Left ventricle myocardium superior (tissue), 1 donor: ENCODE measurements at places on chromosomes 4 and X.

GRCh38 chr4:122005064-122005755 is 53.4 kb upstream of the TRPC3 start:
- no peak for DNase-seq

- DNase-seq: peak; percentile 67
Observed at GRCh38 chrX:18895189-18895951, 88.5 kb downstream of the PHKA2 start.

- peak; percentile 32 for DNase-seq
Observed at GRCh38 chr4:169823685-169824084, 65.9 kb upstream of the HPF1 start.

GRCh38 chrX:34563804-34564203 is 93.3 kb downstream of the TMEM47 start:
- DNase-seq: no peak

DNA sequence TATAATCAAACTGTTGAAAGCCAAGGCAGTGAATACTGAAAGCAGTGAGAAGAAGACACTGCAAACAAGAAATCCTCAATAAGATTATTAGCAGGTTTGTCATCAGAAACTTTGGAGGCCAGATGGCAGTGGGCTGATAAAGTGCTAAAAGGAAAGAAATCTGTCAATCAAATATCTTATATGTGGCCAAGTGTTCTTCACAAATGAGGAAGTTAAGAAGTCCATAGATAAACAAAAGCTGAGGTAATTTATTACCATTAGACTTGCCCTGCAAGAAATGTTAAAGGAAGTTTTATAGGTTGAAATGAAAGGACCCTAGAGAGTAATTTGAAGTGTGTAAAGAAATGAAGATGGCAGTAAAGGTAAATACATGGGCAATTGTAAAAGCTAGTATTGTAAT is 586.6 kb downstream of the RAPGEF2 start:
- DNase-seq: no peak

DNA sequence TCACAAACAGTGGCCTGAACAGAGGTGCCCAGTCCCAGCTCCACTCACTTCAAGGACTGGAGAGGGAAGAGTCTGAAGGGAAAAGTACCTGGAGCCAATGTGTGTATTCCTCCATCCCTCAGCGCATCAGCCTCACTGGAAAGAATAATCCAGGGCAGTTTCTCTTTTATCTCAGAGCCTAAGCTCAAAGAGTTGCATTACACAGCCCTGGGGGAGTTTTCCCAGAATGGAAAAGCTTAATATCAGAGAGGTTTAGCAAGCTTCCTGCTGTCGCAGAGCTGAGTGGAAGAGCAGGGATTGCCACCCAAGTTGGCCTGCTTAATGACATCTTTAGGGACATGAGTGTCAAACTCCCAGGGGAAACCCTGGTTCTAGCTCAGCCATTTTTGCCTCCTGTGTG is 80.4 kb upstream of the MSX1 start:
- DNase-seq: no peak

GRCh38 chr4:38489924-38490639 is 173.9 kb upstream of the KLF3 start:
- no peak for DNase-seq

- DNase-seq: no peak
Observed at GRCh38 chr4:28436191-28437080, 1575.8 kb downstream of the STIM2 start.

- DNase-seq: no peak
Observed at GRCh38 chr4:1473718-1474117, 67.5 kb upstream of the NKX1-1 start.

GRCh38 chrX:843306-843705 is 212.7 kb downstream of the SHOX start:
- DNase-seq: no peak

- DNase-seq: no peak
Observed at GRCh38 chrX:110698696-110699095, 96.9 kb downstream of the CHRDL1 start.

DNA sequence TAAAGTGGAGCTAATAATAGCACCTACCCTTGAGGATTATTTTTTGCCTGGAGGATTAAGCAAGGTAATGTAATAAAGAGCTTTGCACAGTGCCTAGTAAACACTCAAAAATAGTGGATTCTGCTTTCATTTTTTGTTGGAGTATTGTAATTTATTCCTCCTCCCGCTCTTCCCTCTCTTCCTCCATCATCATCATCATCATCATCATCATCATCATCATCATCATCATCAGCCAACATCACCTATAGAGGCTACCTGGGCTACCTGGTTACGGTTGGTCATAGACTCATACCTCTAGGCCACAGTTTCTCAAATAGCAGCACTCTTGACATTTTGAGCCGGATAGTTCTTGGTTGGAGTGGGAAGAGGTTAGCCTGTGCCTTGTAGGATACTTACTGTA is 126.9 kb upstream of the TEX13A start:
- no peak for DNase-seq

DNA sequence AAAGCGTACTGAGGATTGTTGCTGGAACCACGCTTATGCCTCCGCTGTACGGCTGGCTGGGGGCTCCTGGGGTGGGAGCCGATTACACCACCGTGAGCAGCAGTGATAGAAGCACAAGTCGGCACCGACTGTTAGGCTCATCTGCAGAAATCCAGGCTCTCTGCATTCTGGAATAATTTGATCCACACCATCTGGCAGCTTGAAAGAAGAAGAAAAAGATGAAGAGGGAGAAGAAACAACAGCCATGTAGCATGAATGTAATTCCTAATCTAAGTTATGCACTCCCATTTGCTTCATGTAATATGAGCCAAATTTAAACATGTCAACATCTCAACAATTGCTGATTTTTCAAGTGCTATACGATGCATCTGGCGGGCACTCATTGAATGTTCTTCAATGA is 84.6 kb upstream of the DHX15 start:
- DNase-seq: no peak

GRCh38 chrX:574251-574650 is 56.3 kb upstream of the SHOX start:
- DNase-seq: no peak

DNA sequence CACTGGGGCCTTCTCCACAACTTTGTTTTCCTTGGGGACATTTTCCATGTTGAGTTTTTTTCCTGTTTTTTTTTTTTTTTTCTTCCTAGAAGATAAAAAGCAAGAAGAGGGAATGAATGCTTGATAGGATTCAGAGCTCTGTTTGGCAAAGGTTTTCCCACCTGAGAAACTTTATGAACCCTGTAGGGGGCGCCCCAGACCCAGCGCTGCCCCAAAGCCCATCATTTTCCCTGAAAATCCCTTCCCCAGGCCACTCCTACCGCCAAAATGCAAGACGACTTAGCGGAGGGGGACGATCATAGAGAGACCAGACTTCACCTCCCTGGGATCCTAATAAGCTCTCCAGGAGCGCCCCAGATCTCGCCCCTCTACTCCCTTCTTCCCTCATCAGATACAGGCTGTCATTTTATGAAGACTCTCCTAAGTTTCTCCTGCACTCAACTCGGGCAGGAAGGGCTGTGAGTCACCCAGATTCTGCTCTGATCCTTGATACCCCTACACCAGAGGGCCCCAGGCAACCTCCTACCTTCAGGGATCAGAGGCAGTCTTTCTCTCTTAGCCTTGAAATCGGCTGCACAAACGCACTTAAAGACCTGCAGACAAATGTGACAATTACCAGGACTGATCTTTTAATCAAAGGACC is 1.4 kb downstream of the BEX5 start:
- no peak for DNase-seq

- DNase-seq: no peak
Observed at GRCh38 chrX:43970528-43970927, 2.7 kb downstream of the NDP start.

DNA sequence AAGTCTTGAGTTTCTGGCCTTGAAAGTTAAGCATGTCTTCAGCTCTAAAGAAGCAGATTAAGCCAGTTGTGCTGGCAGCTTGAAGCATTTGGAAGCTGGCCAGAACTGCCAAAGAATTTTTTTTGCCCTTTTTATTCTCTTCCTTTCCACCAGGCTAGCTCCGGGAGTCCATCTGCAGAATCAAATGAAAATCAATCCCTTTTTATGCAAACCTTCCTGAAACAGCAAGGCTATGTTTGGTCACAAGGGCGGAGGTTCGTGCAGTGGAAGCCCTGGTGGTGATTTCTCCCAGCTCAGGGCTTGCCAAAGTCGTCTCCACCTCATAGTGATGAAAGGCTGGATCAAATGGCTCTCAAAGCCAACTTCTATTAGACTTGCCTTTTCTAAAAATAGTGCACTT is 21.6 kb upstream of the C4orf54 start:
- DNase-seq: peak; percentile 56

- DNase-seq: no peak
Observed at GRCh38 chr4:76697129-76697803, 200.7 kb downstream of the SOWAHB start.

- DNase-seq: no peak
Observed at GRCh38 chr4:119337010-119337409, 15.1 kb upstream of the FABP2 start.

DNA sequence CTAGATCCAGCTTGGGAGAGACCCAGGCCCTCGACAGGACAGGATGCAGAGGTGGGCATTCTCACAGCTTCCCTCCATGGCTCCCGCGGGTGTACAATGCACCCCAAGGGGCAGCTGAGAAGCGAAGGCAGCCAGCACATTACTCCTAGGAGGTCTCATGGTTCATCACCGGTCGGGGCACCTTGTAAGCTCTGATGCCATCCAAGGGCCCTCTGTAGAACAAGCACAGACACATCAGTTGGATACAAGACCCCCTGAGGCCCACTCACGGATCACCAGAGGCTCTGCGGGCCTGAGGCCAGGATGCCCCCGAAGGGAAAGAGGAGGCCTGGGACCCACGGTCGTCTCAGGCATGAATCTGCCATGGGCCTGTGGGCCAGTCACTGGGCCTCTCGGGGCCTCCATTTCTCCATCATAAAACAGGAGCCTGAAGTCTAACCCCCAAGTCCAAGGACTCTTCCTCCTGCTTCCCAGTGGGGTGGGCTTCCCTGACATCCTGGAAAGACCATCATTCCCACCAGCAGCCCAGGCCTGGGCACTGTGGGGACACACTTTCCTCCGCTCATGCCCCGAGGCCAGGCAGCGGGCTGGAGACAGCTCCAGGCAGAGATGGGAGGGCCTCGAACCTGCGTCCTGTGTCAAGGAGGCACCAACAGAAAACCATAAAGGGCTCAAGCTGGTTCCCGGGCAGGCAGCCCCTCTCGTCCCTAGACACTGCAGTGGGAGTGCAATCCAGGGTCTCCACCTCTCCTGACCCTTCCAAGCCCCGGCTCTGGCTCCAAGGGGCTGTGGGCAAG is 20.1 kb downstream of the HMX1 start:
- DNase-seq: peak; percentile 18

DNA sequence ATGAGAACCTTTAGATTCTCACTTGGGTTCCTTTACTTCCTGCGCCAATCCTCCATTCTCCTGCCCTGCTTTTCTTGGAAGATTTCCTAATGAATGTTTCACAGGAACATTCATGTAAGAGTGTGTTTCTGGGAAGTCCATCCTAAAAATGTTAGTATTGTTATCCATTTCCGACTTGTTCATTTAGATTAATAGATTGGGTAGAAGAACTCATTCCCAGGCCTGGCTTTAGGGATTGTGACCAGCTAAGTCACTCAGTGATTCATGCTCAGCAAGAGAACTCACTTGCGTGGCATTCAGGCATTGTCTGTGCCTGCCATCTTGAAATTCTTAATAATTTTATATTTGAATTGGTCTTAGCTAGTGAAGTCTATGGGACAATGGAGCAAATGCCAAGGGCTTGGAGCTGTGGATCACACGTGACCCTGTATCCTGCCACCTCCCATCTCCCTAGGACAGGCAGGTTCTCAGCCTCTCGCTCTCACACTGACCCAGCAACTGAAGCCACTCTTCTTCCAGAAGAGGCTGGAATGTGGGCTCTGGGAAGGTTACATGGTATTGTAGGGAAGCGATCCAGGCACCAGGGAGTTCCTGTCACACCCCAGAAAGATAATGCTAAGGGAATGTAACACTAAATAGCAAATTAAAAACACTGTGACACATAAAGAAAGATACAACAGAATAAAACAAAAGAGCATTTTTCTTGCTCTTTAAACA is 562.1 kb downstream of the TMA16 start:
- DNase-seq: no peak

GRCh38 chrX:69280933-69281332 is 115.7 kb upstream of the PJA1 start:
- no peak for DNase-seq

- no peak for DNase-seq
Observed at GRCh38 chrX:25976683-25977310, 161.3 kb upstream of the MAGEB18 start.

DNA sequence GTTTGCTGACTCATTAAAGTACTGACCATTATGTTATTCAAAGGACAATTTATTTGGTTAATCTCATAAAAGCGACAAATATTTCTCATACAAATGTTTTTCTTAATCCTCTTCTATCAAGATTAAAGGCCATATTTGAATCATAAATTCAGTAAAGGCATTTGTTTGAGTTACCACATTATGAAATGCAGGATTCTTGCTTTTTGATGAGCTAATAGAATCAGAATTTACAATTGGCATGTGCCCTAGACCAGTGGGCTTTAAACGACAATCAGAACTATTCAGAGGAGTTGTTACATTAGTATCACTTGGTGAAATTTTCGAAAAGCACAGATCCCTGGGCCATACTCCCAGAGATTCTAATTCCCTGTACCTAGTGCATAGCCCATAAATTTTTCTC is 55.3 kb downstream of the KLHL4 start:
- DNase-seq: no peak

- no peak for DNase-seq
Observed at GRCh38 chrX:46793386-46794143, 34.6 kb upstream of the SLC9A7 start.

DNA sequence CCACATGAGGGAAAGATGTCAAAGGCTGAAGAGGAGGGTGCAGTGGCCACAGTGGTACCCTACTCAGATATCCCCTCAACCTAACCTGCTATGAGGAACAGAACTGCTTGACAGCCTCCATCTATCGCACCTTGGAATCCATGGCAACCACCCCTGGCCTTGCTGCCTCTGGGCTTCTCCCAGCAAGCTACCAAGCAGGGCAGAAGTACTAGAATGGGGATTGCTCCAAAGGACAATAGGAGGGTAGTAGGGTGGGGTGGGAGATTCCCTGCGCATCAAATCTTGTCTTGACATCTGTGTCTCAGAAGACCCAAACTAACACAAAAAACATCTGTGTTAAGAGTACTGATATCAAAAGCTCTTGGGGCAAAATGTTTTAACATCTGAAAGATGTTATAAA is 118.2 kb downstream of the FBXW7 start:
- DNase-seq: no peak

GRCh38 chrX:19343085-19343534 is 617 bp upstream of the PDHA1 start:
- no peak for DNase-seq

- no peak for DNase-seq
Observed at GRCh38 chrX:1564750-1565683, 26.4 kb upstream of the AKAP17A start.
